Neuronal stem cell (in vitro differentiated cells): ENCODE measurements at places on chromosomes 4 and X.

DNA sequence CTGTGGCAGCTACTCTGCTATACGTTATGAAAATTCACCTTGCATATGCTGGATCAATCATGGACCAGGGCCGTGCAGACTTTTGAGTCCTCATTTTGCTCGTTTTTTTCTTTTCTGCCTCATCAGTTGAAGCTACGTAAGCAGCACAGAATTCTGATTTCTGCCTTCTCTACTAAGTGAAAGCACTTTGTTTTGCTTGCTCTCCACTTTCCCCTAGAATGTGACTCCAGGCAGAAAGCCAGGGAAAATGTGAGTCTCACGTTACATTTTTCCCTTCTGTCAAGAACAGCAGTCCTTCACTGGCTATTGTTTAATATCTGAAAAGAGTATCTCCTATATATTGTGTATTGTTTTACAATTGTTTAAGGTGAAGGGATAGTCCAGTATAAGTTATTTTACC lies 1840.1 kb downstream of the PCDH7 start:
- DNase-seq, result no peak

GRCh38 chrX:13495232-13495631 lies 74.2 kb upstream of the EGFL6 start:
- no peak for DNase-seq

- no peak for DNase-seq
Observed at GRCh38 chr4:87257523-87257922, 37.1 kb upstream of the KLHL8 start.

- no peak for DNase-seq
Observed at GRCh38 chrX:41711021-41711667, 12.8 kb upstream of the GPR82 start.
